ENCODE measurements at places on chromosomes 7 and 10. TPM values are rescaled to one million over a fixed set of nuclear protein-coding genes. Genes with fewer than 3 reads are reported as not detected.

Gene PVRIG
- total RNA-seq = not detected

Gene SFRP5
- total RNA-seq = not detected

Gene EN2
- total RNA-seq = not detected

Gene ELN
- 2.1 TPM for total RNA-seq

Gene MCM10
- total RNA-seq = 0.83 TPM

Gene DGKI
- total RNA-seq = 2.1 TPM

Gene MBL2
- total RNA-seq = not detected

Gene CLRN3
- total RNA-seq = not detected

Gene SORCS3
- total RNA-seq = not detected

Gene NKX1-2
- total RNA-seq = not detected

Gene SPACDR
- under 0.01 TPM for total RNA-seq

Gene TRIP6
- total RNA-seq = 96.1 TPM

Gene WNT8B
- not detected for total RNA-seq

Gene TUBAL3
- not detected for total RNA-seq

Gene MACROH2A2
- 12.1 TPM for total RNA-seq

Gene FKBP6
- not detected for total RNA-seq

Gene ZNF467
- 1.0 TPM for total RNA-seq

Gene WDFY4
- 0.66 TPM for total RNA-seq

- H3K27ac ChIP-seq = no peak overlapping the region
- H3K36me3 ChIP-seq = no peaks in the 10 kb centered on the region
- DNase-seq = peak; percentile 42
- no peak overlapping the region for H3K4me3 ChIP-seq
- H3K4me1 ChIP-seq = peaks cover 5% of the 10 kb centered on the region
Measured at GRCh38 chr7:107035446-107035845, 9.1 kb upstream of the PRKAR2B start.

DNA sequence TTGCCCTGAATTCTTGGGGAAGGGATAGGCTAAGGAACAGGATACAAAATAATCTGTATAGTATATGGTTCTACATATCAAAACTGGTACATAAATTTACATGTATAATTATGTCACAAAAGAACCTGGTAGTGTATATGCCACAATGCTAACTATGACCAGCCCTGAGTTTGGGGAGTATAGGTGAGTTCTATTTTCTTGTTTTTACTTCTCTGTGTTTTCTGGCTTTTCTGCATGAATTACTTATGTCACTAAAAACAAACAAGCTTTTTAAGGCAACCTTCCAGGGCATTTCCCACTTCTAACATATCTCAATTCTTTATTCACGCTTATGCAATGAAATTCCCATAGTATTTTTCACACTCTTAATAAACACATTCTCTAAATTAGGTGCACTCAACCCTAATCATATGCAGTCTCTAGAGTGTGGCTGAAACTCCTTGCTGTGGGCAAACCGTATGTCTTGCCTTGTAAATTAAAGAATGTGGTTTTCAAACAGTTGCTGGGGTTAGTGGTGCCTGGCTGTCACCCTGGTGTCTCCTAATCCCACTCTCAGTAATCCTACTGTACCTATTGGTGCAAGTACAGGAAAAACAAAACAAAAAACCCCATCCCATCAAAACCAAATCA is 14.0 kb upstream of the INSIG1 start:
- H3K27me3 ChIP-seq = peaks cover 9% of the 10 kb centered on the region

- no peak overlapping the region for H3K4me3 ChIP-seq
- no peaks in the 10 kb centered on the region for H3K36me3 ChIP-seq
- no peak for DNase-seq
- H3K27me3 ChIP-seq = no peaks in the 10 kb centered on the region
- H3K27ac ChIP-seq = no peak overlapping the region
Measured at GRCh38 chr10:124616040-124616835, 127.9 kb downstream of the FAM53B start.

- no peaks in the 10 kb centered on the region for H3K27me3 ChIP-seq
- H3K4me1 ChIP-seq = peaks cover 9% of the 10 kb centered on the region
- DNase-seq = peak; percentile 94
Measured at GRCh38 chr7:134941185-134941900, 45.0 kb upstream of the AGBL3 start.

GRCh38 chr10:42979721-42980467 is 97.0 kb upstream of the RET start:
- DNase-seq = no peak
- H3K36me3 ChIP-seq = no peaks in the 10 kb centered on the region
- no peaks in the 10 kb centered on the region for H3K27me3 ChIP-seq
- H3K4me1 ChIP-seq = no peaks in the 10 kb centered on the region
- H3K4me3 ChIP-seq = no peak overlapping the region

DNA sequence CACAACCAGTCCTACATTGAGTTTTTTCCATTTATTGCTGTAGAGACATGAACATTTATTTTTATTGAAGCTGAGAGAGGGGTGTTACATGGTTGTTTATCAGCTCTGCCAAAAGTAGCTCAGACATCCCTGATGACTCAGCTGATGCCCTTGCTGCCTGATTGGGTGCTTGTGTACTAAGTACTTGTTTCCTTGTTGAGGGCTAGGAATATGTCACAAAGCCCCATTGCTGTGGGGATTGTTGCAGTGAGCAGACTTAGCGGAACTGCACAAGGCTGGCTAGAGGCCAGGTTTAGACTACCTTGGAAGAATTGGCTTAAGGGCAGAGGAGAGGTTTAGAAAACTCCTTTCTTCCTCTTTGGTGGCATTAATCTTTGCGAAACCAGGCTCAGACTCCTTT is 110.6 kb downstream of the AUTS2 start:
- peak; percentile 74 for DNase-seq
- no peak overlapping the region for H3K27ac ChIP-seq
- no peak overlapping the region for H3K4me3 ChIP-seq
- no peaks in the 10 kb centered on the region for H3K4me1 ChIP-seq

DNA sequence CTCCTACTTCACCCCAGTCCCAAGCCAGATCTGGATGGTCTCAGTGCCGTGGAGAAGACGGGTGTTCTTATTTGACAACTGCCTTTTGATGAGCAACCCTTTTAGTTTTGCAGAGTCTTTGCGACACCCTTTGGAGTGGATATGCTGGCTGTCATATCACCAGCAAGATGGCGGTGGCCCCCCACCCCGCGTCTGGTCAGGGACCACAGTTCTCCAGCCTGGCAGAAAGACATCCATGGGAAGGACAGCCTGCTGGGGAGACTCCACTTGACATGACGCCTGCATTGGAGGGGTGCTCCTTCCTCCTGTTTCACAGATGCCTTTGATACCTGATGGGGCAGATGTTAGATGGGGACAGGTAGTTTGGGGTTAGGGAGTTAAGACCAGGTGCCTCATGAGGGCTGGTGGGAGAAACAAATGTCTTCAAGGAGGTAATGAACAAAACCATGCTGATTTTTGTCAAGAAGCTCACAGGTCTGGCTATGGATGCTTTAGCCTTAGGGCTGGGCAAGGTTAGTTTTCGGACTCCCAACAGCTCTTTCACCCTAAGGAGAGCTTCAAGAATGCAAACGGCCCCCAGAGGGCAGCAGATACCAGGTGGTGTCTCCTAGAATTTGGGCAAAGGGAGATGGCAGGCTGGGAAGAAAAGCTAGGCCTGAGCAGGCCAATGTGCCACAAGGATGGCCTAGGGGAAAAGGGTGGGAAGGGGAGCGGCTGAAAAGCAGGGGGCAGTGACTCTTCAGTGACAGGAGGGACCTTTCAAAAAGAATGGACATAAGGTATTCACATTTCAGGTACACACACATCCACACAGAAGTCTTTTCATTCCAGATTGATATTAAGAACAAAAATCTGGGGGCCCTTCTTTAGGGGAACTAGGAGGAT is 95.2 kb downstream of the CLEC2L start:
- no peak overlapping the region for H3K4me3 ChIP-seq
- H3K36me3 ChIP-seq = peaks cover 2% of the 10 kb centered on the region
- H3K4me1 ChIP-seq = peaks cover 9% of the 10 kb centered on the region
- no peaks in the 10 kb centered on the region for H3K27me3 ChIP-seq
- DNase-seq = peak; percentile 44

GRCh38 chr7:104795616-104796398 is 218.2 kb upstream of the KMT2E start:
- peak; percentile 13 for DNase-seq
- H3K27ac ChIP-seq = no peak overlapping the region
- no peaks in the 10 kb centered on the region for H3K36me3 ChIP-seq
- H3K4me3 ChIP-seq = no peak overlapping the region
- no peaks in the 10 kb centered on the region for H3K4me1 ChIP-seq

GRCh38 chr7:63073736-63074135 is 924.9 kb upstream of the ZNF722 start:
- H3K36me3 ChIP-seq = no peaks in the 10 kb centered on the region
- DNase-seq = no peak
- no peak overlapping the region for H3K27ac ChIP-seq
- no peaks in the 10 kb centered on the region for H3K4me1 ChIP-seq
- no peaks in the 10 kb centered on the region for H3K27me3 ChIP-seq

DNA sequence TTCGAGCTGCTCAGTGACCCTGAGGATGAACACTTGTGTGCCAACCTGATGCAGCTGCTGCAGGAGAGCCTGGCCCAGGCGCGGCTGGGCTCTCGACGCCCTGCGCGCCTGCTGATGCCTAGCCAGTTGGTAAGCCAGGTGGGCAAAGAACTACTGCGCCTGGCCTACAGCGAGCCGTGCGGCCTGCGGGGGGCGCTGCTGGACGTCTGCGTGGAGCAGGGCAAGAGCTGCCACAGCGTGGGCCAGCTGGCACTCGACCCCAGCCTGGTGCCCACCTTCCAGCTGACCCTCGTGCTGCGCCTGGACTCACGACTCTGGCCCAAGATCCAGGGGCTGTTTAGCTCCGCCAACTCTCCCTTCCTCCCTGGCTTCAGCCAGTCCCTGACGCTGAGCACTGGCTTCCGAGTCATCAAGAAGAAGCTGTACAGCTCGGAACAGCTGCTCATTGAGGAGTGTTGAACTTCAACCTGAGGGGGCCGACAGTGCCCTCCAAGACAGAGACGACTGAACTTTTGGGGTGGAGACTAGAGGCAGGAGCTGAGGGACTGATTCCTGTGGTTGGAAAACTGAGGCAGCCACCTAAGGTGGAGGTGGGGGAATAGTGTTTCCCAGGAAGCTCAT is 1.1 kb downstream of the DDIT4 start:
- H3K4me1 ChIP-seq = peaks cover 11% of the 10 kb centered on the region
- no peaks in the 10 kb centered on the region for H3K27me3 ChIP-seq
- DNase-seq = peak; percentile 32
- peak overlapping the region; percentile 88 for H3K27ac ChIP-seq
- H3K36me3 ChIP-seq = peaks cover 10% of the 10 kb centered on the region
- H3K4me3 ChIP-seq = peak overlapping the region; percentile 60

GRCh38 chr7:91066627-91067026 is 197.6 kb upstream of the FZD1 start:
- no peak overlapping the region for H3K27ac ChIP-seq
- H3K27me3 ChIP-seq = no peaks in the 10 kb centered on the region
- H3K4me1 ChIP-seq = peaks cover 2% of the 10 kb centered on the region
- H3K36me3 ChIP-seq = no peaks in the 10 kb centered on the region

DNA sequence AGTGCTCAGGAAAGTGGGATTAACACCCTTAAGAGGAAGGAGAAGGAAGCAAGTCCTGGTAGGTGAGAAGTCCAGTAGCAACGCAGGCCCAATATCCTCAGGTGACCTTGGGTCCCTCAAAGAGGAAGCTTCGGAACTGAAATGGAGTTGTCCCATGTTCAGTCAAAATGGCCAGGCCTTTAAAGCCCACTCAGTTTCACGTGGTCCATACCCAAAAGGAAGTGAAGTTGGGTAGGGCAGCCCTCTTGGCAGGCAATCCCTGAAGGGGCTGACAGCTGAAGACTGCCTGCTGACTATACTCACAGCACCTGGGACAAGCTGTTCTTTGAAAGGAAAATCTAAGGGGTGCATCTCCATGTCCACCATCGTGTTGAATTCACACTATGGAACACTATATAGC is 3.0 kb downstream of the GSAP start:
- H3K27ac ChIP-seq = no peak overlapping the region
- H3K27me3 ChIP-seq = no peaks in the 10 kb centered on the region
- no peak for DNase-seq
- no peaks in the 10 kb centered on the region for H3K36me3 ChIP-seq
- H3K4me1 ChIP-seq = peaks cover 6% of the 10 kb centered on the region
- no peak overlapping the region for H3K4me3 ChIP-seq

DNA sequence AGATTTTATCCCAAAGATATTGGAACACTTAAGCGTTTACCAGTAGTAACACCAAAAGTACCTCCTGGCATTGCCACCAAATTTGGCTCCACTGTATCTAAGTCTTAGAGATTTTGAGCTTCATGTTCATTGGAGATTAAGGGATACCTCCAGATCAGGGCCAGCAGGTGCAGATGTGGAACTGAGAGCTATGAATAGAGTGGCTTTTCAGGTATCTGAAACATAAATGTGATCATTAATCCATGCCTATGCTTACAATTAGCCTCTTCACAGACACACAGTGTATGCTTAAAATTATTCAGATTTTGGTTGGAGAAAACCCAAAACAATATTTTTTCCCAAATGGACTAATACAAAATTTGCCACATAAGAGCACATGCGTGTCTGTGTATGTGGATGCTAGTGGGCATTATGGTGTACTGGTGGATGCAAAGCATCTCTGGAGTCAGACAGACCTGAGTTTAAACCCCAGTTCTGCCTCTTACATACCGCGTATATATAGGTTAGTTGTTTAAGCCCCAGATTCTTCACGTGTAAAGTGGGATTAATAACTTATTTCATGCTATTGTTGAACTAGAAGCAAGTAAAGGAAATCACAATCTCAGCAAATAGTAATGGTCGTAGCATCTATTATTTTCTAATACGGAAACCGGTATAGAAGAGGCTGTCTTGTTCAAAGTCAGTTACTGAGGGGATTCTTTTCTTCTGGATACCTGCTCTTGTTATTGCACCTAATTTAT is 6.8 kb upstream of the LRRC4 start:
- peaks cover 2% of the 10 kb centered on the region for H3K4me1 ChIP-seq
- H3K27ac ChIP-seq = no peak overlapping the region
- H3K36me3 ChIP-seq = no peaks in the 10 kb centered on the region
- no peak overlapping the region for H3K4me3 ChIP-seq
- no peaks in the 10 kb centered on the region for H3K27me3 ChIP-seq
- DNase-seq = no peak

DNA sequence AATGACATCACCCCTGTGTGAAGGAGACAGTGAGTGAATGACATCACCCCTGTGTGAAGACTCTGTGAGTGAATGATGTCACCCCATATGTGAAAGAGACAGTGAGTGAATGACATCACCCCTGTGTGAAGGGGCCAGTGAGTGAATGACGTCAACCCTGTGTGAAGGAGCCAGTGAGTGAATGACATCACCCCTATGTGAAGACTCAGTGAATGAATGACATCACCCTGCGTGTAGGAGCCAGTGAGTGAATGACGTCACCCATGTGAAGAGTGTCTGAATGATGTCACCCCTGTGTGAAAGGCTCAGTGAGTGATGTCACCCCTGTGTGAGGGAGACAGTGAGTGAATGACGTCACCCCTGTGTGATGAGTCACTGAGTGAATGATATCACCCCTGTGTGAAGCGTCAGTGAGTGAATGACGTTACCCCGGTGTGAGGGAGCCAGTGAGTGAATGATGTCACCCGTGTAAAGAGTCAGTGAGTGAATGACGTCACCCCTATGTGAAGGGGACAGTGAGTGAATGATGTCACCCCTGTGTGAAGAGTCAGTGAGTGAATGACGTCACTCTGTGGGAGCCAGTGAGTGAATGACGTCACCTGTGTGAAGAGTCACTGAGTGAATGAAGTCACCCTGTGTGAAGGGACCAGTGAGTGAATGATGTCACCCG is 478.1 kb downstream of the PTPRN2 start:
- H3K4me3 ChIP-seq = no peak overlapping the region
- no peaks in the 10 kb centered on the region for H3K4me1 ChIP-seq
- H3K36me3 ChIP-seq = no peaks in the 10 kb centered on the region
- DNase-seq = no peak

Data from fibroblast of lung (primary cell).